OCI-LY7 (cell line): ENCODE measurements at places on chromosomes 2 and 18.

DNA sequence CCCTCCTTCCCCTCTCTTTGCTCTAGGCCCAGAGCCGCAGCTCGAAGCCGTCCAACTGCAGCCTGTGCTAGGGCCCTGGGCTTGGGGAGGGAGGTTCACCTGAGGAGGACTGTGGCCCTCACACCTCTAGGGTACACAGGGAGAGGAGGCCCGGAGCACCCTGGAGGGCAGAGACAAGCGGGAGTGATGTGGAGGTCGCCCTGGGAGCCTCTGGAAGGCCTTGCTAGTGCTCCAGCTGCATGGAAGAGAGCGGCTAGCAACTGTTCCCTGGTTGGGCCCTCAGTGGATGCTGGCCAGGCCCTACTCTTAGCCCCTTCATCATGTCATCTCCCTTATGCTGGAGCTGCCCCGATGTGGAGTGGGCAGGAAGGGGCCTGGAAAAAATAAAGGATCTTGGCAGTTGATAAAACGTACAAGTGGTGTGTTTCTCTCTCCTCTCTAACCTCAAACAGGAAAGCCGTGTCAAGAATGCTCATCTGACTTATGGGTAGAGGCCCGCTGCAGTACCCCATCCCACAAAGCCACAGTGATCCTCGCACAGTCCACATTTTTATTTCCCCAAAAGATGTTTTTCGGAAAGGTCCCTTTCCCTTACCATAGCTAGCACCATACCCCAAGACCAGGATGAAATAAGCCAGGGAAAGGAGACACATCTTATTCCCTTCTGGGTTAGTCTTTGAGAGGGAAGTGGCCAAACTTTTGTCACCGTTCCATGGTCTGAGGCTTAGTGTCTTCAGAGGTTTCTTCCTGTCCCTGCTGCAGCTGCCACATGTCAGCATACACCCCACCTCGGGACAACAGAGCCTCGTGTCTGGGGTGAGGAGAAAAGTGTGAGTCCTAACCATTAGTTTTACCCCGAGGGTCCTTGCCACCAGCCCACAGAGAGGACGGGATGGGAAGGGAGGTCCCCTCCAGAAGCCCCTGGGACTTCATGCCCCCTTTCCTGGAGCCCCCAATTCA, 2.9 kb downstream of the ZFAND2B start:
- DNase-seq = no peak

- peak; percentile 43 for DNase-seq
These were observed 105.0 kb downstream of the LTBP1 start for GRCh38 chr2:33051586-33052360.

DNA sequence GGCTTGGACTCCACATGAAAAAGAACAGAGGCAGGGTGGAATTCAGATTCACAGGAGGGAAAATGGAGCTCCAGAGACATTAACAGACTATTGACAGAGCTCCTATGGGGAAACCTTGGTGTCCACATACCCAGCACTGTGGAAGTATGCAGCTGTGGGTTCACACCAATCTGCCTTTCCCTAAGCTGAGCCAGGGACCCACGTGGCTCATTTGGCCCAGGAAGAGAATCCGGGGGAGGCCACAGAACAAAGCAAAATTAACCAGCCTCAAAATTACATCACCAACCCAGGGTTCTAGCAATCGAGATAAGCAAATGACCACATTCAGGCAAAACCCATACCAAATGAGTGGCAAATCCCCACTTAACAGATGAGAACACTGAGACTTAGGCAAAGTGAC, 105.8 kb upstream of the TWIST2 start:
- DNase-seq = no peak

DNA sequence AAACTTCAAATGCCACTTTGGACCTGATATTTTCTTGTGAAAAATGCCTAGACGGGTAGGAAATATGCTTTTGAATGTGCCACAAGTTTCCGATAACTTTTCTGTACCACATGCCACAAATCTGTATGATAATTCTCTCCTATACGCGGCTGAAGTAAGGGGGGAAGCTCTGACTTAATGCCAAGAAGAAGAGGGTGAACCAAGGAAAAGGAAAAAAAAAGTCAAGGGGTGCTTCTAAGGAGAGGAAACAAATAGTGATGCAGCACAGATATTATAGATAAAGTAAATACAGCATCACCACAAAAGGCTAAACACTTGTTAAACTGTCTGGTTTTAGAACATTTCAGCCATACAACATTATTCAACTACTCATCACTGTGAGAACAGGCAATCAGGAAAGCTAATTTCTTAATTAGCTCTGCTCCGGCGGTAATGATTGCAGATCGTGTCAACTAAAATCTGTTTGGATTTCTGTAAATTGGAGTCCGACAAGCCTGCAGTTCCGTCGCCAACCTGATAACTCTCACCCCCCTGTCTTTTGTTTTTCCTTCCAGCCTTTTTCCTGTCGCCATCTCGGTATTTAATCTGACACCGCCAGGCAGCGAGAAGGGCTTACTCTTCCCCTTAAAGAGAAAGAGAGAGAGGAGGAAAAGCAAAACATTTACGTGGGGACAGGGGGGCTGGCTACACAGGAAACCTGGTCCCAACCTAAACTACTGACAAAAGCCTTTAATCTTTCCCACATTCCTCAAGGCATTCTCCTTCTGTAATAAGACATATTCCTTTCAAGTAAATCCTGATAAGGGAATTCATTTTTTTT, 67.5 kb downstream of the ZEB2 start:
- DNase-seq = no peak

DNA sequence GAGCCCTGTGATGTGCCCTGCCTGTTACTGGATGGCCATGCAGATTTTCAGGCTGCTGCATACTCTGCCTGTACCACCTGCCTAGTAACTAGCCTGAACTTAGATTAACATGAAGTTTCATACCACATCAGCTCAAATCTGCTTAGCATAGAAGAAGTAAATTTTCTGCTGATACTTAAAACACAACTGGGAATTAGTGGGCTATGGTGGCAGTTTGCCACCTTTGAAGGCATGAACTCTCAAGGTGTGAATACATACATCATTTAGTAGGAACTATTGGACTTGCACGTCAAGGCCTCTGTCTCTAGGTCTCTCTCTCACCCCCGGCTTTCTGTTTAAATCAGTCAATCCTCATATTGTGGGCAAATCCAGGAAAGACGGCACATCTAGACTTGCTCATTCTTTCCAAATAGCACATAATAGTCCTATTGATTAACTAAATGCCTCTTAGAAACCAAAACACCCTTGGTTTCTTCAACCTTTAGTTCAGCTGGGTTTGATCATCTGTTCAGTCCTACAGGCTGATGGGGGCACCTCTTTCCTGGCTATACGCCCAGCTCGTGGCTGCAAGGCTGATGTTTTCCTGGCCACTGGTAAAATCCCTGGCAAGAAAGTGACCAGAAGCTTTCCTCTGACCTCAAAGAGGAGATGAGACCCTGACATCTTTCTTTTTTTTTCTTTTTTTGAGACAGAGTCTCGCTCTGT, 58.4 kb downstream of the ALPK2 start:
- no peak for DNase-seq

GRCh38 chr2:173090276-173090877, 14.7 kb downstream of the MAP3K20 start:
- DNase-seq = no peak

DNA sequence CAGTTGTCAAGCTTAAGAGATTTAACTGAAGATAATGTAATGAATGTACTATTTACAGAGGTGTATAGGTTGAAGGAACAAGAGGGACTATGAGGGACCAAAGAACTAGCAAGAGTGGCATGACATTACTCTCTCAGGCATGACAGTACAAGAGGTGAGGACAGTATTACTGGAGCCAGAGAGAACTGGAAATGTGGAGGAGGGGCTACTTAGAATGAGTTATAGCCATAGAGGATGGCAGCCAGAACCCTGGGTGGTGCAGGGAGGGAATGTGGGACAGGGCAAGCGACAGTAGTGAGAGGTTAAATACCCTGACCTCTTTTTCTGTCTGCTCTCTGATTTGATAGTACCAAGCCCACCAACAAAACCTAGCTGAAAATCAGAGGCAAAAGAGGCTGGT, 122.6 kb upstream of the UGP2 start:
- DNase-seq = no peak

DNA sequence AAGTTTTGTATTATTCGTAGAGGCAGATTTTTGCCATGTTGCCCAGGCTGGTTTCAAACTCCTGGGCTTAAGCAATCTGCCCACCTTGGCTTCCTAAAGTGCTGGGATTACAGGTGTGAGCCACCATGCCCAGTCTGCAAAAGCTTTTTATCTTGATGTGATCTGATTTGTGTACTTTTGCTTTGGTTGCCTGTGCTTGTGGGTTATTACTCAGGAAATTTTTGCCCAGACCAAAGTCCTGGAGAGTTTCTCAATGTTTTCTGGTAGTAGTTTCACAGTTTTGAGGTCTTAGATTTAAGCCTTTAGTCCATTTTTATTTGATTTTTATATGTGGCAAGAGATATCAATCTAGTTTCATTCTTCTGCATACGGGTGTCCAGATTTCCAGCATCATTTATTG, 42.4 kb downstream of the SYT4 start:
- no peak for DNase-seq

GRCh38 chr2:177296040-177296439, 31.5 kb upstream of the NFE2L2 start:
- peak; percentile 47 for DNase-seq

DNA sequence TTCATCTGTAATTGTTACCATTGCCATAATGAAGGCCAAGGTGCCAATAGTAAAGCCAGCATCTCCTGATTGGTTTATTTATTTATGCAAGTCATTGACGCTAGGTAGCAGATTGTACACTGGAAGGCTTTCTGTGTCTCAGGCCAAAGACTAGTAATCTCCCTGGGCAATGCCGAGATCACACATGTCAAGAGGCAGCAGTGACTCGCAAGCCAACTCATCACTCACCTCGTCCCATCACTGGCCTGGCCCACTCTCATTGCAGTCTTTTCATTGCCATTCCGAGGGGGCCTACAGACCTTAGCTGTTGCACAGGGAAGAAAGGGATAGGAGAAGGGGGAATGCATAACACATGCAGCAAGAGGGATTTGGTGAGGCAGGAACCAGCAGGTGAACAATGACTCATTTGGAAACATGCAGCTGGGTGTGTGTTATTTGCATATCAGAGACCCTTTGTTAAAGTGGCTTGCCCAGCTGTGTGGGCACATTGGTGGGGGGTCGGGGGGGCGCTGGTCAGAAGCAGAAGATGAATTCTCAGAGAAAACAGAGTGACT, 448.7 kb upstream of the HNRNPA3 start:
- peak; percentile 93 for DNase-seq

DNA sequence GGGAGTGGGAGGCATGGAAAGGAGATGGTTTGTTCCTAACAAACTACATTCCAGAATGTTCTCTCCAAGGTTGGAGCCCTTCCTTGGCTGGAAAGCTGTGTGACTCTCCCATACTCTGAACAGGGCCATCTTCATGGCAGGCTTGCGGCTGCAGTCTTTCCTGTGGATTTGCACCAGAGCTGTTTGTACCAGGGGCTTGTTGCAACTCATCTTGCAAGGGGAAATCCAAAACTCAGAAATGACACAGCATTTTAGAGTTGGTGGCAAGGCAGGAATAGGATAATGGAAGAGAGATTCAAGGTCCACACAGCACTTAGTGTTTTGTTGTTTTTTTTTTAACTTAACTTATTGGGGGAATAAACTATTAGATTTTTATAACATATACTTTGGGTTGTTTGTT, 73.7 kb upstream of the ZNF516 start:
- no peak for DNase-seq

GRCh38 chr2:169910109-169910799, 83.0 kb downstream of the UBR3 start:
- no peak for DNase-seq

DNA sequence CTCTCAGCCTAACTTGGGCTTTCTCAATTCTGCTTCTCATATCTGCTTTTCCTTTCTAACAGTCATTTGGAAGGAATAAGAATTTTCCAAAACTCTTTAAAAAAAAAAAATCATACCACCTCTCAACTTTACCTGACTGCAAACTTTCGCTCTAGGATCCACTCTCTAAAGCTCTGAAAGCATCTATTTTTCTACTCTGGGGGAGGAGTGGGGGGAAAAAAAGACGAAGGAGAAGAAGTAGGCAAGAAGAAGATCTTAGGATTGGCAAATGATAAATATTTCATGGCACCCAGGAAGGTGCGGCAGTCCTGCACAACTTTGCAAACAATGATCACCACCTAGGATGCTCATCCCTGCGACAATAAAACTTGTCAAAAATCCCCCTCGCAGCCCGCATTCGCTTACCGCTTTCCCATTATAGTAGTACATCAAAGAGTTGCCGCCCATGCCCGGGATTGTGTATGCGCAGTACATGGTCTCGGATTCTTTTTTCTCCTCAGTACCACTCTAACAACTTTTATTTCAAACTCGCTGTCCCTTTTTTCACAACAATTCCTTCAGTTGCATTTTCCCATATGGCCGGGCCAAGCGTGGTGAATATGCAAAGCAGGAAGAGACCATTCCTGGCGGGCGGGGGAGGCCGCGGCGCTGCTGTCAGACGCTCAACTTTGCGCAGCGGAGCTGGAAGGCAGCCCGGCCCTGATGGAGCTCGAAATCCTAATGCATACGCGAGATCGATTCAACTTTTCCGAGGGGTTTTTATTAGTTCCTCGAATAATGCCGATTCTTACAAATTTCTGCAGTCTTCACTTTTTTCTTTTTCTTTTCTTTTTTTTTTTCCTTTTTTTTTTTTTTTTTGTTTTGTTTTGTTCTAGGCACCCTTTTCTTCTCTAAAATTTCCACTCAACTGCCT, 266.5 kb downstream of the TCF4 start:
- peak; percentile 79 for DNase-seq

GRCh38 chr18:76425146-76426131, 69.6 kb downstream of the ZNF516 start:
- DNase-seq = no peak

DNA sequence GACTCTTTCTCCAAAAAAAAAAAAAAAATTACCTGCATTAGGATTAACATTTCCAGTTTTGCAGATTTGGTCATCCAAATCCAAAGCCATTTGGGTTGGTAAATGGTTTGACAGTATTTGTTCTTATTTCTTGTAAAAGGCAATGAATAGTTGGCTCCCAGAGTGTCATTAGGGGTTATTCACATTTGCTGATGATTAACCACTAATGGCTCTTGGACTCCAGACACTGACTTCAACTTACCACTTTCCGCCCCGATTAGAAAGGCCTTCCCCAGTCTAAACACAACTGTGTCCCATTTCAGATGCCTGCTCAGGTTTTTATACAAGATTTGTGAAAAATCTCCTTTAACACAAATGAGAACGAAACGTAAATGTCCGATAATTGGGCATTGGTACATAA, 9.6 kb upstream of the TGIF1 start:
- no peak for DNase-seq

GRCh38 chr18:12006488-12006840, 25.2 kb downstream of the IMPA2 start:
- DNase-seq = no peak

- DNase-seq = no peak
These were observed 40.7 kb downstream of the CYP26B1 start for GRCh38 chr2:72106978-72107377.

- DNase-seq = no peak
These were observed 222.4 kb downstream of the BCL2 start for GRCh38 chr18:63097178-63097577.
